Sigmoid colon (tissue), 7 donors: ENCODE measurements at places on chromosomes 2 and 18. TPM values are rescaled to one million over a fixed set of nuclear protein-coding genes. Genes with fewer than 3 reads are reported as not detected.
A peak's percentile ranks its signal among the peaks of the same experiment; 100 is the strongest.

Gene OTOS
- not detected for total RNA-seq

GRCh38 chr2:13335862-13336535 lies 619.3 kb downstream of the TRIB2 start:
- no peak for DNase-seq

GRCh38 chr2:57460396-57461276 lies 586.0 kb upstream of the VRK2 start:
- no peak for DNase-seq

- DNase-seq: no peak
These were observed 2.9 kb upstream of the MRPL44 start for GRCh38 chr2:223954401-223954800.

- no peak for DNase-seq
These were observed 225.0 kb downstream of the CYP26B1 start for GRCh38 chr2:71922499-71923142.

DNA sequence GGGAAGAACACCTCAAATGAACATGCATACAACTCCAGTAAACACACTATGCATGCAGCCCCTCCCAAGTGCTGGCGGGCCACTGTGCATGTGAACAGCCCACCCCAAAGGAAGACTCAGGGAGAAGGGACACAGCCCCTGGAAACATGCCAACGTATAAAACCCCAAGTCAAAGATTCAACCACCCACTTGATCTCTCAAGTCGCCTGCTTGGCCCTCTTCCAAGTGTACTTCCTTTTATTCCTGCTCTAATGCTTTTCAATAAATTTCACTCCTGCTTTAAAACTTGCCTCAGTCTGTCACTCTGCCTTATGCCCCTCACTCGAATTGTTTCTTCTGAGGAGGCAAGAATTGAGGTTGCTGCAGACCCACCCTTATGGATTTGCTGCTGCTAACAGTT lies 139.1 kb downstream of the C1D start:
- no peak for DNase-seq

GRCh38 chr18:48711651-48712486 lies 173.0 kb downstream of the CTIF start:
- DNase-seq: no peak

- peak; percentile 56 for DNase-seq
These were observed 24.7 kb downstream of the SNORC start for GRCh38 chr2:232894746-232895145.

DNA sequence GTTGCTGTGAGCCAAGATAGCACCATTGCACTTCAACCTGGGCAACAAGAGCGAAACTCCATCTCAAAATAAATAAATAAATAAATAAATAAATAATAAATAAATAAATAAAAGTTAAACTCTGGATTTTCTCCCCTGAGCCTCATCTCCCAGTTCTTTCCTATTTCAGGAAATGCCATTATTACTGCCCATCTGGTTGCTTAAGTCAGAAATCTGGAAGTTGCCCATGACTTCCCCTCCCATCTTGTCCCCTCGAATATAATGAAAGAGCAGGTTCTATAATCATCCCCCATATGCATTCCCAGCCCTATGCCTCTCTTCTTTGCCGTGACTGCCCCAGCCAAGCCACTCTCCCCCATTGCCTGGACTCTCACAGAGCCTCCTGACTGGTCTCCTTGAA lies 4.2 kb upstream of the PSD4 start:
- DNase-seq: no peak

Gene RGPD4
- total RNA-seq: not detected

- DNase-seq: no peak
These were observed 200.6 kb downstream of the PPP1R1C start for GRCh38 chr2:182186132-182186735.

DNA sequence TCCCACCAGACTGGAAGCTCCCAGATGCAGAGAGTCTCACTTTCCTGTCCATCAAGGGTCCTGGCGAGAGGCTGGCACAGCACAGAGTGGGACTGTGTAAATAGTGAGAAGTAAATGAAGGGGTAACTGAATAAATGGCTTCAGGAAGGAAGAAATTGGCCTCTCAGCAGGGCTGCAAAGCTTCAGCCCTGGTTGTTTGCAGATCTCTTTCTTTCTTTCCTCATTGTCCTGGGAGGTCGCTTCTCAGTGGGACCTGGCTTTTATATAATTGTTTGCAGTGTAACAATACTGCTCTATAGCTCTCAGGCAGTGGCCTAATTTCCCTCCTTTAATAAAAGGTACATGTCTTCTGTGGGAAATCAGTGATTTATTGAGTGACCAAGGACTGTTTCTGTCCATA lies 74.9 kb upstream of the GPR45 start:
- DNase-seq: no peak

- DNase-seq: peak; percentile 85
These were observed 378.5 kb upstream of the ID2 start for GRCh38 chr2:8303322-8303832.

- DNase-seq: no peak
These were observed 468.3 kb upstream of the GYPC start for GRCh38 chr2:126187668-126188067.

Gene SNRNP200
- 78.9 TPM for total RNA-seq

DNA sequence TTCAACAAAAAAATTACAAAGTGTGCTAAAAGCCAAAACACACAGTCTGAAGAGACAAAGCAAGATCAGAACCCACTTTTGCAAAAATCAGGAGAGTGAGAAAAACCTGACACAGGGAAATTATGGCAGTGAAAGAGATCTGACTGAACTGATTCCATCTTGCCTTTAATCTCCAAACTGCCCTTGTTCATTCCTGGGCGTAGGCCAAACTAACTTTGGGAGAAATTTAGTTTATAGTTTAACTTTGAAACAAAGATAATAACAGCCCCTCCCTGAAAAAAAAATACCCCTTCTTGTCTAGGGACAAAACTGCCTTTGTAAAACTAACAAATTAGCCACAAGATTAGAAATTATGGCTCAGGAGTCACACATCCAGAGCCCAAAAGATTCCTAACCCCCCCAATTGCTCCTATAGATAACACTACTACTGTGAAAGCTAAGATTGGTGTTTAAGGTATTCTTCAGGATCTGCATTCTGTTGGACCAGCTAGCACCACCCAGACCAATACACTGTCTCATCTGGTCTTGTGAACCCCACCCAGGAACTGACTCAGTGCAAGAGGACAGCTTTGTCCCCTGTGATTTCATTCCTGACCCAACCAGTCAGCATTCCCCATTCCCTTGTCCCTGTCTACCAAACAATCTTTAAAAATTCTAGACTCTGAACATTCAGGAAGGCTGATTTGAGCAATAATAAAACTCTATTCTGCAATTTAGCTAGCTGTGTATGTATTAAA lies 226.1 kb upstream of the SH3BP4 start:
- DNase-seq: no peak

DNA sequence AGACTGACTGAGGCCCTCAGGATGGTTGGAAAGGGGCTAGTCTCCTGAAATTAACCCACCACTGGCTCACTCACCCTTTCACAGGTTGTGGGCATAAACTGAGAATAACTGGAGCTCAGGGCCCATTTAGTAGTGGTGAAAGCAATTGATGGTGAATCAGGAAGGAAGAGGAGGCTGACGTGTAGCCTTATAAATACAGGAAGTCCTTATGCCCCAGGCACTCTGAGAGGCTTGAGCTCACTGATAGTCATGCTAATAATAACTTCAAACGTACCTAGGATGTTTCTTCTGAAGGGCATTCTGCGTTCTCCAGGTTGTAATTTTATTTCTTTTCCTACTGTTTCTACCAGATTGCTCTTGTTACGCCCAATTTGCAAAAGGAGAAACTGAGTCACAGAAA lies 328.4 kb downstream of the CLIP4 start:
- no peak for DNase-seq
